ENCODE measurements at places on chromosomes 2 and 18.

DNA sequence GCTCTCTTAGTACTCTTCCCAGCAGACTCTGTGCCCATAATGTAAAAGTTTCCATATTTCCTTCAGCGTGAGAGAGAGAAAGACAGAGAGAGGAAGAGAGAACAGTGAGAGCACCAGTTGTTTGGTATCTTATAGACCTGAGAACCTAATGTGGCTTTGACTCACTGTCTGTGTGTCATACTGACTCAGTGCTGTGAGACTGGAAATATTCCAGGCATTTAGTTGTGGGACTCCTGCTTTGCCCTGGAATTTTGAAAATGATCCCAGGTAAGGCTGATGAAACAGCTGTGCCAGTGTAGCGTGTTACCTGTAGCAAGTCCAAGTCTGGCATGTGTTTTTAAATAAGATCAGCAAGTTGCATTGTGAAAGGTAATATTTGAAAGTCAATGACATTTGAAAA, 87.9 kb upstream of the KCNH7 start:
- DNase-seq: peak; percentile 88

GRCh38 chr2:209208211-209208610, 215.6 kb upstream of the MAP2 start:
- DNase-seq: peak; percentile 56

DNA sequence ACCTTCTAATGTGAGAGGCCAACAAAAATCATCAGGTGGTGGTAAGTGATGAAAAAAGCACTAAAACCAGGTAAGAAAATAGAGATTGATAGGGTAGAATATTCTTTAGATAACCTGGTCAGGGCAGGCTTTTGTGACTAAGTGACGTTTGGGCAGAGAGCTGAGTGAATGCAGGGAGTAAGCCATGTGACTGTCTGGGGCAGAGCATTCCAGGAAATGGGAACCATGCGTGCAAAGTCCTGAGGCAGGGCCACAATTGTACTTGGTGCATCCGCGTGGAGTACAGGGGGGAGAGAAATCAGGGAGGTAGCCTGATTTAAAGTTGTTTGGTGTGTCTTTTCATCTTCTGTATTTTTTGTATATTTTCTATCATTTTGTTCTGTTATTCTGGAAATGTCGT, 102.5 kb downstream of the LYPD6B start:
- DNase-seq: no peak

DNA sequence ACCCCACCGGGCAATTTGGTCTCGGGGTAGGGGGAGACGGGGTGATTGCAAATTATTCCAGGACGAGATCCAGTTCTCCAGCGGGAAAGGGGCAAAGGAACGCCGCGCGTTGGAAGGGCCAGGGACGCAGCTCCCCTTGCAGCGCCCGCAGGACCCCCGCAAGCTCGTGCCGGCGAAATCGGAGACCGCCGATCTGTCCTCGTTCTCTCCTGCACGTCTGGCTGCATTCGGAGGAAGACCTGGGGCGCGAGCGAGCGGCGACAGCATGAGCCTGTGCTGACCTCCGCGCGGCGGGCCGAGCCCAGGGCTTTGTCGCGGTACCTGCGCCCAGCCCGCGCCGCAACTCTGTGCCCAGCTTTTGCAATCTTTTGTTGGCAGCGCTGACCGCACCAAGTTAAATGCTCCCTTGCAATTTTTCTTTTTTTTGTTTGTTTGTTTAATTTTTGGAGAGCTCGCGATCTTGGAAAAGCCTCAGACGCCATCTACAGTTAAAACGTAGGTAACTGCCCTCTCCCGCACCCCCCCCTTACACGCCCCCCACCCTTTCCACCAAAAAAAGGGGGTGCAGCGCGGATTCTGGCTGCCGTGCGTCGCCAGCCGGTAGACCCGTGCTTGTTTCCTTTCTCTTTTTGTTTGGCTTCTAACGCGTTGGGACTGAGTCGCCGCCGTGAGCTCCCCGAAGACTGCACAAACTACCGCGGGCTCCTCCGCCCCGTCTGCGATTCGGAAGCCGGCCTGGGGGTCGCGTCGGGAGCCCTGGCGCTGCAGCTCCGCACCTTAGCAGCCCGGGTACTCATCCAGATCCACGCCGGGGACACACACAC, 667 bp downstream of the TRIB2 start:
- DNase-seq: peak; percentile 28

- DNase-seq: no peak
Measured at GRCh38 chr2:8648441-8649213, 33.2 kb upstream of the ID2 start.

GRCh38 chr2:207318181-207318628, 152.5 kb upstream of the KLF7 start:
- DNase-seq: no peak

GRCh38 chr18:79556829-79557585, 122.6 kb upstream of the CTDP1 start:
- no peak for DNase-seq

- DNase-seq: no peak
Measured at GRCh38 chr2:128775217-128775913, 456.7 kb upstream of the HS6ST1 start.

GRCh38 chr18:26468931-26469340, 79.4 kb downstream of the KCTD1 start:
- DNase-seq: peak; percentile 33

DNA sequence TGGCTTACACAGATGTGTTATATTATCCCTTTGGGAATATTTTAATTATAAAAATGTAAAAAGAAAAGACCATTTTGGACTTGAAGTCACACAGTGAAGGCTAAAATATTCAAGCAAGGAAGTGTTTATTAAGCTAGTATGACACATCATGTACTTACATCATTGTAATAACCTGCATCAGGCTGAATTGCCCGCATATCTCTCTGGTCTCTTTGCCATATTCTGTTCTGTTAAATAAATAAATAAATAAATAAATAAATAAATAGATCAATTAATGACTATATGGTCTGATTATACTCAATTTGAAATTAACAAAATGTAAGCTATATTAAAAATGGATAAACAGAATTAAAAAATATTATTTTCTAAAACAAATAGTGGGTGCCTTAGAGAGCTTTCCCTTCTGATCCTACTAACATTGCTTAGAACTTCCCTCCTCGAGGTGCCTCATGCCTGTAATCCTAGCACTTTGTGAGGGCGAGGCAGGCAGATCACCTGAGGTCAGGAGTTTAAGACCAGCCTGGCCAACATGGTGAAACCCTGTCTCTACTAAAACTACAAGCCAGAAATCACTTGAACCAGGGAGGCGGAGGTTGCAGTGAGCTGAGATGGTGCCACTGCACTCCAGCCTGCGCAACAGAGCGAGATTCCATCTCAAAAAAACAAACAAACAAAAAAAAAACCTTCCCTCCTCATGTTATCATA, 42.0 kb downstream of the WDR33 start:
- no peak for DNase-seq

DNA sequence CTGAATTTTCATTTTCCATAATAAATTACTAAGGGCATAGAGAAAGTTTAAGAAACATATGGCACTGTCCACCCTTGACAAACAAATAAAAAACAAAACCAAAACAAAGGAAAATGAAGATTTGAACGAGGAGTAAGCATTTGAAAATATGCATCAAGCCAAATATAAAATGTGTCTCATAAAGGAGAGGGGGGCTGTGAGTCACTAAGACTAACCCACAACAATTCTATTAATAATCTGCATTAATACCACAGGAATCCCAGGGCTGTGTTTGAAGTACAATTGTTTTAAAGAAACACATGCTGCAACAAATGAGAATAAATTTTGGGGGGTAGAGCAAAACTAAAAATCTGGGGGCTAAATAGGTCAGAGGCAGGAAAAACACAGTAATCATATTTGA, 53.8 kb upstream of the STK17B start:
- DNase-seq: no peak

- DNase-seq: peak; percentile 43
Measured at GRCh38 chr2:112465382-112465781, 16.6 kb upstream of the TTL start.

GRCh38 chr2:98269274-98269673, 77.0 kb upstream of the CNGA3 start:
- DNase-seq: peak; percentile 62

- no peak for DNase-seq
Measured at GRCh38 chr2:241339839-241340630, 16.1 kb upstream of the FARP2 start.

DNA sequence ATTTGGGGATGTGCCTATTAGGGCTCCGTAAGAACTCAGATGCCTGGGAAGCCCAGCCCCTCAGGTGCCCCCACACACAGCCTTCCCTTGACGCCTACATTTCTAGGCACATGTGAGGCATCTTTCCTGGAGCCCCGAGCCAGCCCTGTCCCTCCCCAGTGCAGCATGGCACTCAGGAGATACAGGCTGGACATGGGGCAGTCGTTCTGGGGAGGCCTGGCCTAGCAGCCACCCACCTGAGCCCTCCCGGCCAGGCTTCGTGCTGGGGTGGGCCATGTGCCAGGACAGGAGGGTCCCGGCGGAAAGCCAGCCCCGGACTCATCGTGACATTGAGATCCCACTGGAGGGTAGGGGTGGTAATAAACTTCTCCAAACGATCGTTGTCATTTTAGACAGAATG, 15.2 kb downstream of the BOK start:
- no peak for DNase-seq

DNA sequence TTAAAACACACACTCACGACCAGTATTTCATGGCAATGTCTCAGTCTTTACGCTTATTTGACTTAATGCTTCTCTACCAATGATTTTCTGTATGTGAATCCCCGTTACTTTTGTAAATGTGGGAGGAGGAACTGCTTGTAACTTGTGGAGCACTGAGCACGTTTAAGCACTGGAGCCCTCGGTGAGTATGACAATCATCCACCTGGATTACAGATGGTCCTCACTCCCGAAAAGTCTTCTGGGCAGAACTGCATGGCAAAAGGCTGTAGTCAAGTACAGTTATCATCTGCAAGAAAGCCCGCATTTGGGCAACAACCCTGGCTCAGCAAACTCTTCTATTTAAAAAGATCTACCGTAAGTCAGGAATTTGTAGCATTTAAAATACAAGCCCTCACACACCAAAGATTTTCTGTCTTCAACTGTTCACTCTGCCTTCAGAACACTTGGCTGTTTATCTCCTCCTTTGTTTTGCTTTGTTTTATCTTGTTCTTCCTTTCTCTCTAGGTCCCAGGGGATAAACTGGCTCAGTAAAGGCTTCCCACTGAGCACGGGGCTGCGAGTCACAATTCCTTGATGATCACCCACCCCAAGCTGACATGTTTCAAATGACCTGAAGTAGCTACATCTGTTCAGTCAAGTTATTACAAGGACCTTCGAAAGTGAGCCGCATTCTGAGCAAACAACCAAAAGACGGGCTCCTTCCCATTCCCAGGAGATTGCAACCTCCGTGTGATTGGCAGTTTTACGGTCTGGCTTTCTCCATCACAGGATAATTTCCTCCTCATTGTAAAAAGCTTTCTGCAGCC, 102.2 kb downstream of the DLGAP1 start:
- DNase-seq: no peak

DNA sequence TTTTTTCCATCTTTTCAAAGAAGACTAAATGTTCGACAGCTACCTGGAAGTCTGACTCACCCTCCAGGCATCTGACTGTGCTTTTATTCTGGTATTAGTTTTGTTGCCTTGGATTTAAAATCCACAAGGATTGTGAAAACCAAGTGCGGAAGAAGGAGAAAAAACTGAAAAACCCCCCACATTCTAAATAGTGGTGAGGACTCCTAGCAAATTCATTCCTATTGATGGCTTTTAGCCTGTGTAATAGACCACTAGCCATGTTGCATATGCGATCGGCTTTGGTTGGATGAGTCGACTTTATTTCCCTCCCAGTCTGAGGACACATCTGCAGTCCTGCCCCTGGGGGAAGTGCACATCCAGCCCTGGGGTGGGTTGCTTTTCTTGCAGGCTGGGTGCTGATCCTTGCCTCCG, 16.9 kb downstream of the LDLRAD4 start:
- DNase-seq: no peak

- no peak for DNase-seq
Measured at GRCh38 chr18:69686861-69687260, 260.8 kb downstream of the CD226 start.

GRCh38 chr2:112919086-112919485, 8.1 kb downstream of the IL37 start:
- no peak for DNase-seq

DNA sequence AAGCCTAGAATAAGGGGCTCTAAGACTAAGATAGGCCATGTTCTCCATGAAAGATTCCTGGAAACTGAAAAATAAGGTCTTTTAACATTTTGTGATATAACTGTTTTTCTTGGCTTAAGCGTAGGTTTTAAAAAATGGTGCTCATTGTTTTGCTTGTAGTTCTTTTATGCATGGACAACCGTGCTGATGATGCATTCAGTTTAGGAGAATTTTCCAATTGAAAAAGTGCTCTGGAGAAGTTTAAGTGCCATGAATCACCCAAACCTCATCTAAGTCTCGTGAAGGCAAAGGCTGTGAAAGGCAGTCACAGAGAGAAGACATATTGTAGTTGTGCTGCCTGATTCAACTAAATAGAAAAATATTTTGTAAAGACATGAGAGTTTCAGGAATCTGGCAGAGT, 111.8 kb upstream of the GAREM1 start:
- no peak for DNase-seq

DNA sequence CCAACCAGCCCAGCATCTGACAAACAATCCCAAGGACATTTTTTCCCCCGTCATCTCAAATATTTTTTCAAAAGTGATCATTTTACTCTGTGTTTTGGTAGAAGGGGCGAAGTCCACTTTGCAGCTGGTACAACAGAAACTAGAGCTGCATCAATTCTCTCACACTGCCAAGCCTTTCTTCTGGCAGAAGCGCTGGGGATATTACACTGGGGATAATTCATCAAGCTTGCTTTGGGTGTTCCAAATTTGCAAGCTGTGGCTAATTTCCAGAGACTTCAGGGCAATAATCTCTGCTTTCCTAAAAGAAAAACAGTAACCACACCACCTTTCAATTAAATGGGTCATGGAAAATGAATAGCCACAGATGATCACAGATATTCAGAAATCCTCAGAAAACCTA, 238.3 kb downstream of the SLC8A1 start:
- no peak for DNase-seq

DNA sequence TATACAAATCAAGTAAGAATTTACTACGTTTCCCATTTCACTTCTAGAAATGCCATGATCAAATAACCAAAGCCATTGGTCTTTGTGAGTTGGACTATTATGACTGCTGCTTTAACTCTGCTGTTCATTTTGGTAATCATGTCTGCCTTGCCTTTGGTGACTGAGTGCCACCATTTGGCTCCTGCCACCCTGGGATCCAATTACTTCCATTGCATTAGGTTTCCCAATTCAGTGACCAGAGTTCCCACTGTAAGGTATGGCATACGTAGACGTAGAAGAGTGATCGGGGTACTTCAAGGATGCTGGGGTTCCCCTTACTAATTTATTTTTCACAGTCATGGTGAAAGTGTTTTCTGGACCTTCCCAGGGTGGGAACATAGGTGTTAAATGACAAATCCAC, 90.1 kb downstream of the SPIRE1 start:
- no peak for DNase-seq
